ENCODE measurements at places on chromosomes 16 and 17.

DNA sequence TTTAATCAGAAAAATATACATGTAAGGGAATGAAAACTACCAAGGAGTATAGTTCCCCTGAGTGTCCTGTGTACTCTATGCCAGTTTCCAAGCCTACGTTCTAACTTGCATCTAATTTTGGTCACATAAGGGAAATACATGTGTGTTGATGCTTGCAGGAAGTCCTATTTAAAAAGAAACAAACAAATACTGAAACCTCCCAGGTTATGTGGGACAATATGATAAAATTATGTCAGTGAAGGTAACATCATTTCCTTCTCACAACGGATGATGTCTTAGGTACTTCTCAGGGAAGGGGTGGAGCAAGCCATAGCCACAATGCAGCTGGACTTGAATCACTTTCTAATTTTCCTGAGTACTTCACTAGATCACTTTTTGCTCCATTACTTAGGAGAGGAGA, 115.9 kb downstream of the ZFHX3 start:
- no peak for DNase-seq

- DNase-seq = no peak
Observed at GRCh38 chr17:37731056-37731455, 13.8 kb downstream of the HNF1B start.

GRCh38 chr17:29524692-29525091, 42.1 kb downstream of the ABHD15 start:
- DNase-seq = no peak

DNA sequence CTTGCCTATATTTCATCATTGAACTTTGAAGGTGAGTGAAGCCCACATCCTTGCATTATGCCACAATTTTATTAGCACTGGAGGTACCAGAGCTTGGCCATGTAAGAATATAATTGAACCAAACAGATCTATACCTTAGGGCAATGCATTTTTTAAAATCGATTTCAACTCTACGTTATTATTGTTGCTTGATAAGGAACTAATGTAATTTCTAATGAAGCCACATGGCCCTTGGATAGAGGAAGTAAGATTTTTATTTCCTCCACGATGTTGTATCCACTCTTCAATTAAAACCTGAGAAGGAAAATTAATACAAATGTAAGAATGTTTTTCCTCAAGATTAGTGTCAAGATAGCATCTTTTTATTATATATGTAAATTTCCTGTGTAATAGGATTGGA, 370.0 kb upstream of the EEF2KMT start:
- no peak for DNase-seq

DNA sequence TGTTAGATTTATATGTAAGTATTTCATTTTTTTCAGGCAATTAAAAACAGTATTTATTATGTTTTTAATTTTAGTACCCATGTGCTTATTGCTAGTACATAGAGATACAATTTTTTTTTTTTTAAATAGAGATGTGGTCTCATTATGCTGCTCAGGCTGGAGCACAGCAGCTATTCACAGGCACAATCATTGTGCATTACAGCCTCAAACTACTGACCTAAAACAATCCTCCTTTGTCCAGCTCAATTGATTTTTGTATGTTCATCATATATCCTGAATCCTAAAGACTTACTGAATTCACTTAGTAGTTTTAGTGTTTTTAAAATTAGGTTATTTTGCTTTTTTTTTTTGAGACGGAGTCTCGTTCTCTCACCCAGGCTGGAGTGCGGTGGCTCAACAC, 26.3 kb downstream of the SPECC1 start:
- no peak for DNase-seq

- no peak for DNase-seq
Observed at GRCh38 chr16:64280317-64280716, 841.5 kb downstream of the CDH11 start.

GRCh38 chr17:82246365-82247181, 17.7 kb downstream of the SLC16A3 start:
- DNase-seq = no peak

DNA sequence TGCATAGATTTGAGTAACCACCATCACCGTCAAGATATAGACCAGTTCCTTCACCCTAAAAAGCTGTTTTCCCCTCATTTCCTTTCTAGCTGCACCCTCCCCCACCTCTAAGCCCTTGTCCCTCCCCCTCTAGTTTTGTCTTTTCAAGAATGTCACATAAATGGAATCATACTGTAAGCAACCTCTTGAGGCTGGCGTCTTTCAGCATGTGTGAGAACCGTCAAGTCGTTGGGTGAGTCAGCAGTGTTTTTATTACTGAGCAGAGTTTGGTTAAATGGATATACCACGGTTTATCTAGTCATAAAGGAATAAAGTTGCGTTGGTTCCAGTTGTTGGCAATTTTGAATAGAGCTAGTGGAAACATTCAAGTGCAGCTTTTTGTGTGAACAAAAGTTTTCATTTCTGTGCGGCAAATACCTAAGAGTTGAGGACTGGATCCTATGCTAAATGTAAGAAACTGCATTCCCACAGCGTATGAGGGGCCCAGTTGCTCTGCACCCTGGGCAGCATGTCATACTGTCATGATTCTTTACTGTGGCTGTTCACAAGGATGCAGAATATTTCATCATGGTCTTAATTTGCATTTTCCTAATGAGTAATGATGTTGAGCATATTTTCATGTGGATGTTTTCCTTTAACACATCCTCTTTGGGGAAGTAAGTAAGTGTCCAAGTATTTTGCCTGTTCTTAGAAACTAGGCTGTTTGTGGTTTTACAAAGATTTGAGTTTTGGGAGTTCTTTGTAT, 264.3 kb downstream of the CPPED1 start:
- no peak for DNase-seq

- DNase-seq = peak; percentile 79
Observed at GRCh38 chr17:78748730-78749317, 33.2 kb downstream of the CYTH1 start.

GRCh38 chr16:69209735-69210134, 22.8 kb downstream of the SNTB2 start:
- no peak for DNase-seq

DNA sequence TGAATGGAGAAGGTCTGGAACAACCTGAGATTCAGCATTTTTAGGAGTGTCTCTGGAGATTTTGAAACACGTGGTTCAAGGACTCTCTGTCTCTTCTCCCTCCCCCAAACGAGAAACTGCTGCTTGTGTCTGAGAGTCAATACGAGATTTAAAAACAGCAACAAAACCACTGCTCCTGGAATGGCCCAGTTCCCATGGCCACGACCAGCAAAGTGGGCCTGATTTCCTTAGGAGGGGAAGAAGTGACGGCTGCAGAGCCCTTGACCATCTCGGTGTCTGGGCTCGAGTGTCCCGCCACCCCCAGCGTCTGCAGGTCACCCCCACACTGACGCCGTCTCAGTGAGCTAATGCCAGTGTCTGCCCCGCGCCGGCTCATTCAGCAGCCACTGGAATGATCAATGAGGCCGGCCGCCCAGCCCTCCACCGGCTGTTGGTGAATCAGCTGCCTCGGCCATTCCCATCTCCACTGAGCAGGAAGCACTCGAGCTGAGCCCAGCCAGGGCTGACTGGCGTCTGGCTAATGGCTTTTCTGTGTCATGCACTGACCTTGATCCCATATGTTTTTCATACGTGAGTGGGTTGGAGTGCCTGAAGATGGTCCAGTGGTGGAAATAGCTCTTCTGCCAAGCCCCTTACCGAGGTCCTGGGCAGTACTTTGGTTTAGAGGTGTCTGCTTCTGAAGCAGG, 151.8 kb downstream of the PITPNC1 start:
- DNase-seq = no peak

GRCh38 chr16:24279982-24280515, 23.9 kb downstream of the CACNG3 start:
- DNase-seq = no peak

GRCh38 chr16:72857834-72858664, 189.9 kb downstream of the ZFHX3 start:
- no peak for DNase-seq

- no peak for DNase-seq
Observed at GRCh38 chr17:48455791-48456190, 25.8 kb upstream of the SKAP1 start.

- no peak for DNase-seq
Observed at GRCh38 chr17:32385121-32385520, 35.2 kb downstream of the ZNF207 start.

DNA sequence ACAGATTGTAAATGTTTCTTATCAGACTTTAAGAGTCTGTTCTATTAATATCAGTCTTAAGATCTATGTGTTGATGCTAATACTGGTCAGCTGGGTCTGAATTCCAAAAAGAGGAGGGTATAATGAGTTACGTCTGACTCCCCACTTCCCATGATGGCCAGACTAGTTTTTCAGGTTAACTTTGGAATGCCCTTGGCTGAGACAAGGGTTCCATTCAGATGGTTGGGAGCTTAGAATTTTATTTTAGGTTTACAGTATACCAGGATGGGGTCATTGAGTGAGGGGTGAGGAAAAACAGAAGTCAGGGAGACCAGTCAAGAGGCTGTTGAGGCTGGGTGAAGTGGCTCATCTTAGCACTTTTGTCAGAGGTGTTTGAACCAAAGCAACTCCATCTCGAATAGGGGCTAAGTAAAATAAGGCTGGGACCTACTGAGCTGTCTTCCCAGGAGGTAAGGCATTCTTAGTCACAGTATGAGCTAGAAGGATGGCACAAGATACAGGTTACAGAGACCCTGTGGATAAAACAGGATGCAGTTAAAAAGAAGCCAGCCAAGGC, 2.9 kb upstream of the TMEM231 start:
- no peak for DNase-seq

DNA sequence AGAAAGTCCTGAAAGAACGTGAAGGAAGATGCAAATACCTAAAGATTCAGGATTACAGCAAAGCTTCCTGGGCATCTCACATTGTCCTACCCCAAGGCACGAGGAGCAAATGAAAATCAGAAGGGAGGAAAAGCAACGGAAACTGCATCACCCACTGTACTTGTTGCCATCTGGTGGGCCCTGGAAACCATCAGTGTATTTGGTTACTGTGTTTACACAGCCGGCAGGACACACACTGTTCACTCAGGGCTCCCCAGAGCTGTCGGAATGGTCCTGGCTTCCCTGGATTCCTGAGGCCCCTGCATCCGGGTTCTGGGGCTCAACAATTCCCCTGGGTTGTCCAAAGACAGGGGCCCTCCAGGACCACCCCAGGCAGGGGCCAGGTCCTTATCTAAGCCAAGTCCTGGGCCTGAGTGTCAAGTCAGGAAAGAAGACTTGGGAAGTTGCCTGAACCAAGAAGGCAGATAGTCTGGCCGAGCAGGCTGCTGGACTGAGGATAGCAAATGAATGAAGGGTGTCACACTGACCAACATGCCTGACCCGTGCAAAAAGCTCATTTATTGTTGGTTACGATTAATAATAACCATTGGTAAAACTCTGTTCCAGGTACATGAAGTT, 52.8 kb downstream of the SOX9 start:
- no peak for DNase-seq

DNA sequence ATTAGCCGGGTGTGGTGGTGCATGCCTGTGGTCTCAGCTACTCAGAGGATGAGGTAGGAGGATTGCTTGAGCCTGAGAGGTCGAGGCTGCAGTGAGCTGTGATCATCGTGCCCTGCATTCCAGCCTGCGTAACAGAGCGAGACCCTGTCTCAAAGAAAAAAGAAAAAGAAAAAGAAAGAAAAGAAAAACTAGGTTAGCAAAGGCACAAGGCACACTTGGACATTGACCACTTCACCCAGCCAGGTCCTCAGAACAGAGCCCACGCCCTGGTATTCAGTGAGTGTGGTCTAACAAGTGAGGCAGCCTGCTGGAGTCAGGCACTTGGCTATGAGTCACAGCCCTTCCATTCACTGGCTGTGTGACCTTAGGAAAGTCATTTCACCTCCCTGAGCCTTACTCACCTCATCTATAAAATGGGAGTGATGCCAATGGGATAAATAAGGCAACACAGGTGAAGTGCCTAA, 10.4 kb downstream of the MILR1 start:
- DNase-seq = no peak

- DNase-seq = no peak
Observed at GRCh38 chr17:7854078-7854777, 638 bp upstream of the TMEM88 start.

DNA sequence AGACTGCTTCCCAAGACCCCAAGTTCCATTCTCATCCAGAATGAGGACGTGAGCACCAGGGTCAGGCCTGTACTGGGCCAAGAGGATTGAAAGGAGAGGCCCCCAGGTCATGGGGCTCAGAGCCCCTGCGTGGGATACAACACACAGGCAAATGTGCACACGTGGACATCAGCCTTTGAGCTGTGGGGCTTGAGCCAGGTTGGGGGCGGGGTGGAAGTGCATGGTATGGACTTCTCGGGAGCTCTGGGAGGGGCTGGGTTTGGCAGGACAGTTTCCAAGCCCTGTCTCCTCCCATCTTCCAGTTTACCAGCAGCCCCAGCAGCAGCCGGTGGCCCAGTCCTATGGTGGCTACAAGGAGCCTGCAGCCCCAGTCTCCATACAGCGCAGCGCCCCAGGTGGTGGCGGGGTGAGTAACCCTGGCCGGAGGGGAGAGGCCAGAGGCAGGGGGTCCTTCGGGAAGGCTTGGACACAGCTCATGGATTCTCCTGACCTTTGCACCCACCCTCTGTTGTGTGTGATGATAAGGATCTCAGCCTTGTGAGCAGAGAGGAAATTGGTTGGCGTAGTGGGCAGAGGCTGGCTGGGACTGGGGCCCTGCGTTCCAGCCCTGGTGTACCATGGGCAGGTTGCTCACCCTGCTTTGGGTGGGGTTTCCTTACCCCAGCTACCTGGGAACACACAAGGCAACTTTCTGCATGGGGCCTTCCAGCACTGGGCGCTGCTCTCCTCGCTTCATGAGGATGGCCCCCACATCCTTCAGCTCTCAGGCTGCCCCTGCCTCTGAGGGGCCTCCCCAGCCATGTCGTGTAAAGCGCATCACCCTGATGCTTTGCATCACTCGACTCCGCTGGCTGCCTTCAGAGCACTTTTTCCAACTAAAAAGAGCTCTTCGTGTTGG, 10.4 kb upstream of the LASP1NB start:
- DNase-seq = no peak

- DNase-seq = no peak
Observed at GRCh38 chr16:48576927-48577326, 33.1 kb downstream of the N4BP1 start.

- DNase-seq = no peak
Observed at GRCh38 chr16:17365211-17365541, 105.6 kb downstream of the XYLT1 start.

DNA sequence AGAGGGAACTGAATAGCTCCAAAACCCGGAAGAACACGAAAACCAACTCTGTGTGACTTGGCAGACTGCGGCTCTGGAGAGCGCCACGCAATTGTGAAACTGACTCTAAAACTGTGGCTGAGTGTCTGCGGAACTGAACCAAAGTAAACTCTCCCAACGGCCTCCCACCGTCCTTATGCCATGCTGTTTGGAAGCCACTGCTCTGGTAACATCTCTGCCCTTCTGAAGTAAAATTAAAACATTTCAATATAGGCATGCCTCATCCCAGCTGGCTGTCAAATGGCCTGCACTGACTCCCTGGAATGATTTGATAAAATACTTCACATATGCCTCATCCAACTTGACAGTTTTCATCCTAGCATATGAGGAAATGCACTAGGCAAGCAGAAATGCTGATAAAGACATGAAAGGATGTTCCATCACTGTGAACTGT, 70.2 kb downstream of the PARN start:
- no peak for DNase-seq

Data from stimulated activated CD8-positive, alpha-beta memory T cell treated with anti-CD3 and anti-CD28 coated beads, Interleukin-7, amount 100 ng/mL, for 48 hours (primary cell).